GM23338 (cell line): ENCODE measurements at places on chromosomes 11 and 22. TPM values are rescaled to one million over a fixed set of nuclear protein-coding genes. Genes with fewer than 3 reads are reported as not detected.

DNA sequence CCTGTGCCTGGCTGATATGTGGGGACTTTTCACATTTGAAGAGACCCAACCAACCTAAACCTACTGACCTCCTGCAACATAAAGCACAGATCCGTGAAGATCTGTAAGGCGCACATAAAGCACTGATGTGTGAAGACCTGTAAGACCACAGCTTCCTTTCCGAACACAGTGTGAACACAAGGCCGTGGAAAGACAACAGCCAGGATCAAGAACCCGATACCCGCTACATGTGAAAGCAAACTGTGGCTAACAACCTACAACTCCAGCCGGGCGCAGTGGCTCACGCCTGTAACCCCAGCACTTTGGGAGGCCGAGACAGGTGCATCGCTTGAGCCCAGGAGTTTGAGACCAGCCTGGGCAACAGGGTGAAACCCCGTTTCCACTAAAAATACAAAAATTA is 17.6 kb upstream of the PPFIA1 start:
- H3K36me3 ChIP-seq: no peaks in the 10 kb centered on the region
- H3K27me3 ChIP-seq: no peaks in the 10 kb centered on the region
- H3K4me1 ChIP-seq: no peaks in the 10 kb centered on the region
- DNase-seq: no peak

GRCh38 chr11:4418403-4418802 is 24.9 kb upstream of the TRIM21 start:
- H3K27ac ChIP-seq: no peak overlapping the region
- no peak for DNase-seq
- H3K4me1 ChIP-seq: no peaks in the 10 kb centered on the region
- no peaks in the 10 kb centered on the region for H3K36me3 ChIP-seq
- H3K27me3 ChIP-seq: no peaks in the 10 kb centered on the region

- H3K4me3 ChIP-seq: peak overlapping the region; percentile 38; the same call in 1 of the 2 replicates
- H3K36me3 ChIP-seq: no peaks in the 10 kb centered on the region
- no peak for DNase-seq
- H3K4me1 ChIP-seq: peaks cover 29% of the 10 kb centered on the region
- peak overlapping the region; percentile 87; the same call in 1 of the 2 replicates for H3K27ac ChIP-seq
Measured at GRCh38 chr11:116688202-116688540, 84.6 kb downstream of the BUD13 start.

GRCh38 chr22:20600137-20600673 is 92.8 kb downstream of the MED15 start:
- no peaks in the 10 kb centered on the region for H3K4me1 ChIP-seq
- H3K36me3 ChIP-seq: no peaks in the 10 kb centered on the region
- no peaks in the 10 kb centered on the region for H3K27me3 ChIP-seq
- no peak for DNase-seq

PKNOX2 gene
- 0.43 and 0.83 TPM in 2 replicates for total RNA-seq

HPX gene
- 0.50 and 0.63 TPM in 2 replicates for total RNA-seq

DUSP8 gene
- 1.1 and 3.3 TPM in 2 replicates for total RNA-seq

CCDC15 gene
- 3.3 and 8.0 TPM in 2 replicates for total RNA-seq

PCNX3 gene
- total RNA-seq: 41.2 and 52.2 TPM in 2 replicates
